Osteoblast (primary cell): ENCODE measurements at places on chromosomes 5 and 9. TPM values are rescaled to one million over a fixed set of nuclear protein-coding genes. Genes with fewer than 3 reads are reported as not detected.

GRCh38 chr5:122421374-122422079, 109.5 kb downstream of the SNCAIP start:
- no peak for DNase-seq

DNA sequence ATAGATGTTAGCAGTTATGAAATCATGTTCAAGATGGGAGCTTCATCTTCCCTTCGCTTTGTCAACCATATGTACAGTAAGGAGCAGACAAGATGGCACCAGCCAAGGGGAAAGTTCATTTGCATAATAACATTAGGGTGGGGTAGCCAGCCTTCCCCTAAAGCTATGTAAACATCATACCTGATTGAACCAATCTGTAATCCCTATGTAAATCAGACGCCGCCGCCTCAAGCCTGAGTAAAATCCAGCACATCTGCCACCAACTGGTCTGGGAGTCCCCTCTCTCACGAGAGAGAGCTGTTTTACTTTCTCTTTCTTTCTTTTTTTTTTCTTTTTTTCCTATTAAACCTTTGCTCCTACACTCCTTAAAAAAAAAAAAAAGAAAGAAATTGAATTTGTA, 30.8 kb upstream of the REEP2 start:
- DNase-seq = peak; percentile 39

ZNF300 gene
- total RNA-seq = 5.9 and 6.5 TPM in 2 replicates

DBH gene
- not detected in 2 replicates for total RNA-seq

DNA sequence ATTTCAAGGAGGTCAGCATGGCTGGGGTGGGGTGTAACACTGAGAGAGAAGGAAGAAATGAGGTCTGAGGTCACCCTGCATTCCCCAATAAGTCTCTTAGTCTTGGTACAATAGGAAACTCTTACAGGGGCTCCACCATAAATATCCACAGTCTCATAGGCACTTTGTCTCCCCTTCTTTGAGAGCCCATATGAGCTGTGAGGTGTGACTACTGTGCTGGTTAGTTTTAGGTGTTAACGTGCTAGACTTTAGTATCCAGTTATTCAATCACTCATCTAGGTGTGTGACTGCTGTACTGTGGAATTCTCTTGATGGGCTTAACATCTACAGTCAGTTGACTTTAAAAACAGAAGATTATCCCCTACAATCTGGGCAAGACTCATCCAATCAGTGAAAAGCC, 378.1 kb upstream of the RFX3 start:
- DNase-seq = no peak

GRCh38 chr9:7974335-7974960, 174.9 kb upstream of the DMAC1 start:
- no peak for DNase-seq

- DNase-seq = no peak
These were observed 5.0 kb upstream of the ZNF462 start for GRCh38 chr9:106857811-106858470.

PDE8B gene
- under 0.01 TPM in 2 replicates for total RNA-seq

DNA sequence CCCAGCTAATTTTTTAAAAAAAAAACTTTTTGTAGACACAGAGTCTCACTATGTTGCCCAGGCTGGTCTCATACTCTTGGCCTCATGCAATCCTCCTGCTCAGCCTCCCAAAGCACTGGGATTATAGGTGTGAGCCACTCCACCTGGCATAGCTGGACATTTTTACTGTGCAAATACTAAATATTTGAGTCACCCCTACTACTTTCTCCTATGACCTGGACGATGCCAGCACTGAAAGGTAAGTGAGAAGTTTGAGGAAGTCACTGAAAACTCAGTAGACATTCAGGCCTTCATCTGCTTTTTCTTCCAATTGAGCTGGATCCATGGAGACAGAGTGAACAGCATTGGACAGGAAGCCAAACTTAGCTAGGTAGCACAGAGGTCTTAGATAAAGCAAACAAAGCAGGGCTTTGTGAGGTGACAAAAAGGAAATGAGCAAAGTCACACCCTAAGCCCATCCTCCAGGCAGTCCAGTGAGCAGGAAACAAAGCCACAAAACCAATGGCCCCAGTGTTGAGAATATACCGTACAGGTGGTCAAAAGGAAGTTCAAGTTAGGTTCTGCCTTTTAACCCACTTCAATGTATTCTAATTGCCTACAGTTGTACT, 192.6 kb upstream of the RASA1 start:
- DNase-seq = no peak

DNA sequence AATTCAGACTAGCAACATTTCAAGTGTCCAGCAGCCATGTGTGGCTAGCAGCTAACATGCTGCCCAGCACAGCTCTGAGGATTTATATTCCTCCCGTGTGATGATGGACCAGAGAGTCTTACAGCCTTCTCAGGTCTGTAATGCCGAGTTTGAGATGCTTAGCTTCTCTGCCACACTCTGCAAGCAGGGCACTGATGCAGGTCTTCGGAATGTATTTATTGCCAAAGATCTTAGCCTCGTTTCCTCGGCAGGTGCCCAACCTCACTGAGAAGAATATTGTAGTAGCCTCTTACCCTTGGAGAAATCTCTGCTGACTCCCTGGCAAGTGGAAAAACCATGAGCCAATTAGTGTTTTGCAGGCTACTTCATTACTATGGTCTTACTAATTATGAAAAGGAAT, 3.7 kb upstream of the RAI14 start:
- DNase-seq = peak; percentile 74

DNA sequence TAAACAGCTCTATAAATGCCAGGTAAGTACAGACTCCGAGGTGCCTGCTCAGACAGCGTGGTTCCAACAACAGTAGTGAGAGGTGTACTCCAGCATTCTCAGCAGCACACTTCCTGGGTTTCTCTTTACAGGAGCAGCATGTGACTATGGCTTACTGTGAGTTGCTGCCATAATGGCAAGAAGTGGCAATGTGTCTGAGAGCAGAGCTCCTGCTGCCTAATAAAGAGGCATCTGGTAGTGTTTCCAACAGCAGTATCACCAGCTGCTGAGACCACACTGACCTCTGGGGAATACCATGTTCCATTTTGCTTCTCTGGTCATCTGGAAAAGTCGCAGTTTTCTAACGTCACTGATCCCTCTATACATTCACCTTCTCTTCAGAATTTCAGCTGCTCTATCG, 398.2 kb downstream of the SLCO4C1 start:
- DNase-seq = no peak

- DNase-seq = no peak
These were observed 10.6 kb downstream of the MARCOL start for GRCh38 chr5:148248894-148249293.

DNA sequence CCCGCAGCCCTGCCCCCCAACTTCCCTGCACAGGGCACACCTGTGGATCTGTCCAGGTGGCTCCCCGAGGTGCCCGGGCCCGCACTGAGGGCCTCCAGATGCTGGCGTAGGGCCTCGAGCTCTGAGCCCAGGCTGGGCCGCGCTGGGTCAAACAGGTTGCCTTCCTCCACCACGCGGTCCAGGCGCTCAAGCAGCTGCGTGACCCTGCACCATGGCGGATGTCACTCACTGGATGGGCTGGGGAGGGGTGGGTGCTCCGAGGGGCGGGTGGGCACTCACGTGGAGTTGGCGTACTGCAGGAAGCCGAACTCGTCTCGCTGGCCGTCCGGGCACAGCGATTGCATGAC, 5.4 kb downstream of the ABCA2 start:
- DNase-seq = no peak

DNA sequence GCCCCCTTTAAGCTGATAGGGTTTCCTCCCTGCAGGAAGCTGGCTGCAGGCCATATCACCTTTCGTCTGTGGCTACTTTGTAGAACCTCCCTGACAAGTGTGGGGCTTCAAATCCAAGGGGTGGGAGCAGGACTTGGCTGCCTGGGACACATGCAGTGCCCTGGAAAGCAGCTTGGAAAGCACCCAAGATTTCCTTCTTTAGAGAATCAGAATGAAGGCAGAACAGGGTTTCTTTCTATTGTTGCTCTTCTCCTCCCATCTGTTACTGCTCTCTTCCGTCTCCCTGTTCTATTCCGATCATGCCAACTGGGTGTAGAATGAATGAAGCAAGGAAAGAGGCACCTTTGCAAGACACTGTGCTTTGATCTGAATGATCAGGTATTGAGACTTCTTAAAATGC, 282.2 kb downstream of the MED10 start:
- no peak for DNase-seq

GRCh38 chr9:95127249-95128176, 190.0 kb downstream of the FANCC start:
- DNase-seq = peak; percentile 95

KIF24 gene
- total RNA-seq = 1.8 TPM in 2 replicates

GRCh38 chr5:73498057-73498992, at the start of gene BTF3:
TSS of gene BTF3 (plus strand) at chr5:73498442. CDS start at chr5:73498668, 226 bp downstream.
- DNase-seq = peak; percentile 98

DNA sequence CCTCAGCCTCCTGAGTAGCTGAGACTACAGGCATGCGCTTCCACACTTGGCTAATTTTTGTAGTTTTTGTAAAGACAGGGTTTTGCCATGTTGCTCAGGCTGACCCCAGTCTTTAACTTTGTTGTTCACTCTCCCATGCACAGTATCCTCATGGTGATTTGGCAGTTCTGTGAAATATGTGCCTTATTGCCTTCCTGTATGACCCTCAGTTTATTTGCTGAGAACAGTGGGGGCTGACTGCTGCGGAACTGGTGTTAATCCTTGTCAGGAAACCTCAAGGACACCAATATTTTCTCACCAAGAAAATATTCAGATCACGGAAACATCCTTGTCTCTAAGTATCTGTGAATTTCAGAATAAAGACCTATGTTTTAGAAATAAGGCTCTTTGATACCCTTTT, 287.8 kb downstream of the ARRDC3 start:
- no peak for DNase-seq

DNA sequence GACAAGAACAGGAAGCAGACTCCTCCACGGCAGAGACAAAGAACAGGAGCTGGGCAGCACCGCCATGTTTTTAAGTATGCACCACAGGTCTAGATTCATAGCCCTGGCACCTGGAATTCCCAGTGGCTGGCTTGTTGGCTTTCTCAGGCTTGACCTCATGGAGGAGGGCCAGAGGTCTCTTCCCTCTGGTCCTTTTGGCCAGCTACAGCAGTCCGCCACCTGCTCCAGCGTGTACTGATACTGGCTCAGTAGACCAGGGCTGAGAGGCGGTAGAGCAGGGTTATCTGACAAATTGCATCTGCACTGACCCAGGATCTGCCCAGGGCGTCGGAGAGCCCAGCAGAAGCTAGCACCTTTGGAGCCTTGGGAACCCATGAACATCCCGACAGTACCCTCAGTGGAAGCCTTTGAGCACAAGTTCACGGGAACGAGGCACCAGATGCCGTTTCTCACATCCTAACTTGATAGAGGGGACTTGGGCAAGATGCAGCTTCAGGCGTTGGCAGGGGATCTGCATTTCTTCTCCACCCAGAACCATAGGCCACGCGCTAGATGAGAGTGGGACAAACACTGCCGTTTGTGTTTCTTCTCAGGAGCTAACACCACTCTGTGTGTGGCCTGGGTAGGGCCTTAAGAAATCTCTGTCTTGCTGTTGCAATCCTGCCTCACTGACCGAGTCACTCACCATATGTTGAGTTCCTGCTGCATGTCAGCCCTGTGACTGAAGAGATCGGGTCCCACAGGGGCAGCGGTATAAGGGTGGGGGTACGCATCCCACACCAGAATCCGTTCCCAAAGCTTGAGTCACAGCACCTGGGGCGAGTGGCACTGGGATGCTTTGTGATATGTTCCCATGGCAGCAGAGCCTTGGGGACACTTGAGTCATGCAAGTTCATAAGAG, 90.3 kb upstream of the OTULINL start:
- peak; percentile 82 for DNase-seq

GRCh38 chr5:151067632-151068432, 13.0 kb downstream of the TNIP1 start:
- DNase-seq = no peak

CCNG1 gene
- 455 and 469 TPM in 2 replicates for total RNA-seq

GRCh38 chr9:81416476-81417298, 272.7 kb downstream of the TLE1 start:
- no peak for DNase-seq

GRCh38 chr9:75067894-75068293, 20.1 kb downstream of the NMRK1 start:
- no peak for DNase-seq

DNA sequence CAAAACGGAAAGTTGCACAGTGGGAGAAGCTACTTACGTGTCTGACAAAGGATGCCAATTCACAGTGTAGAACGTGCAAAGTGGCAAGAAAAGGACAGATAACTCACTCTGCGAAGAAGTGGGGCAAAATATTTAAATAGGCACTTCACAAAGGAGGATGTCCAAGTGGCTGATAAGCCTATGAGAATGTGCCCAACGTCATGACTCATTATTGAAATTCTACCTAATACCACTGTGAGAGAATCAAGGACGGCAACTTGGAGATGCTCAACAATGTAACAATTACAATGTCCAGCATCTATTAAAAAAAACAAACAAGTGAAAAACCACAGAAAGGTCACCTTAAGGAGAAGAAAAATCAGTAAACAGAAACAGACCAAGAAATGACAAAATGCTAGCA, 59.0 kb downstream of the NACC2 start:
- peak; percentile 41 for DNase-seq

GLT6D1 gene
- not detected in 2 replicates for total RNA-seq

GRCh38 chr9:93320591-93321219, 130.8 kb upstream of the FAM120A start:
- DNase-seq = peak; percentile 61

DNA sequence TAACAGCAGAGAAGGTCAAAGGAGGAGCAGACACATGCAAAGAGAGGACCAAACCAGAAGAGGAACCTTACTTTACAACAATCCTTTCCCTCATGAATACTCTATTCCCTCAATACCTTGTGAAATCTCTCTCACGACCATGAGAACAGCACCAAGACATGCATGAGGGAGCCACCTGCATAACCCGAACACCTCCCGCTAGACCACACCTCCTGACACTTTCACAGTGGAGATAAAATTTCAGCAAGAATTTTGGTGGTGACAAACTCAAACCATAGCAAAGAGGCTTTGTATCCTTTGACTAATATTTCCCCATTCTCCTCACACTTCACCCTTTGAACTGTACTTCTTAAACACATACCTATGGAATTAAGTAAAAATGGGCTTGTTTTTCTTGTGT, 101.7 kb downstream of the RORB start:
- DNase-seq = no peak

GRCh38 chr5:119387945-119388618, 32.3 kb downstream of the TNFAIP8 start:
- DNase-seq = no peak

DNA sequence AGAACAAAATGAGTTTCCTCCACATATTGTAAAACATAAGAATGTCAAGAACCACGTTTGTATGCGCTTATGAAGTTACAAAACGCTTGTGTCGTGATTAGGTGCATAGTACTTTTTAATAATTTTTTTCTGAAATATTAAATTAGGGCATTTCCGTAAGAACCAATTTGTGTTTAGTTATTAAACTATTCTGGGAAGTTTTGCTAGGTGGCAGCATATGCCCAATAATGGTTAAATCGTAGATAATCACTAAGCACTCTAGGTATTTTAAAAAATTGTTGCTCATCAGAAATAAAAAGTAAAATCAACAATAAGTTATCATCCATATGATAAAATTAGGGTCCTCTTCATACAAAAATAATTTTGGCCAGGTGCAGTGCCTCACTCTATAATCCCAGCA, 5.4 kb downstream of the SRFBP1 start:
- no peak for DNase-seq

DNA sequence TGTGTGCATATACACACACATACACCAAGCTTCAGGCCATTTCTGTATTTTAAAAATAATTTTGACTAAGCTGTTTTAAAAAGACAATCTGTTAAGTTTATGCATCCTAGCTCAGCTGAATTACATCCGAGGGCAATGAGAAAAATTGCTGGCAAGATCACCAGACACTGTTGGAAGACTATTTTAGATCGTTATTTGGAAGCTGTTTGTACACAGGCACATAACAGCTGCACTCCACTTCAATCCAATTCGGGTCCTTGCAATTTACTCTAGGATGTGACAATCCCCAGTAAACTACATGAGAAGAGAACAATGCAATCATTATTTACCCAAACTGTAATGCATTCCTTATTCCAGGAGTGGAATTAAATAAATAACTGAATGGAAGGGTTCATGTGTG, 79.3 kb upstream of the RASA1 start:
- DNase-seq = no peak
